ENCODE measurements at places on chromosomes 11 and 22.
A peak's percentile ranks its signal among the peaks of the same experiment; 100 is the strongest.

GRCh38 chr11:91078221-91078620 is 855.4 kb upstream of the CHORDC1 start:
- no peak for DNase-seq

DNA sequence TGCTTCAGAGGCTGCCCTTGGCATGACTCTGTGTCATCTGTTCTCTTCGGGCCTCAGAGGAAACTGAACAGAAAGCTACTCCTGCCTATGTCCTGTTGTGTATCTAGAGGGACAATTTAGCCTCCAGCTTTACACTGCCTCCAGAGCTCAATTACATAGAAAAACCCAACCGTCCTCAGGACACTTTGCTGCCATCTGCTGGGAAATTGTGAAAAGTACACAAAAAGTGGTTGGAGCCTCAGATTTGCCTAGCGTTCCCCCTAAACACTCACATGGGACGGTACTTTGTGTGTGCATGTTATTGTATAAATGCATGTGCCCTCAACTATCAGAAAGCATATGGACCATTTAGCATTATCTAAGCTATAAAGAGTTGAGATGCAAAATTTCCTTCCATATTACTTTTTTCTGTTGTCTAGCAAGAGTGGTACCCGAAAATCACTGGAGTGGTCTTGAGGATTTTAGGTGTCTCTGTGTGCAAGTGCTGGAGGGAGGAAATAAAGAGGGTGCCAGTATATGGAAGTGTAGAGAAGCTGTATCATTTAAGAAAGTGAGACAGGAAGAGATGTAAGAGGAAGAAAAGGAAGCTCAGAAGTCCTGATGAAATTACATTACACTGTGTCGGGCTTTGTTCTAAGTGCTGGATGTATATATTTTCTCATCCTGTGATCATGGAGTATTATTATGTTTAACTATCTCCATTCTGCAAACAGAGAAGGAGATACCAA is 8.7 kb upstream of the MS4A4E start:
- no peak for DNase-seq

DNA sequence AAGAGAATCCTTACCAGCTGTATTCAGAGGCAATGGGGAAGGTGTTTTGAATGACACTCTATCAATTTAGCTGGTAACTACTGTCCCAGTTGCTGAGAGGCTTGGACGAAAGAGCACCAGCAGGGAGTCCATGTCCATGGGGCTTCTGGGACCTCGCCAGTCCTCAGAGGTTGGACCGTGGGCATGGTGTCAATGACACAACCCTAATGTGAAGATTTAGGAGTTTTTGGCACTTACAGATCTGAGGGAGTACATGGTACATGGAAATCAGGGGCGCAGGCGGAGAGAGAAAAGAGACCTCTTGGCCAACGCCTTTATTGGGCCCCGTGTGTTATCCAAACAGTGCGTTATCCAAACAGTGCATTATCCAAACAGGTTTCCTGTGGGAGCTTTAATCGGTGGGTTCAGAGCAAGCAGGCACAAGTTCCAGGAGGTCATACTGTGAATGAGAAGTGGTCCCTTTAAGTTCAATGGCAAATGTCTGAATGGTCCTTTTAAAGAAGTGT is 169.1 kb upstream of the B3GAT1 start:
- no peak for DNase-seq

GRCh38 chr11:15434529-15434928 is 319.8 kb downstream of the INSC start:
- DNase-seq: no peak

DNA sequence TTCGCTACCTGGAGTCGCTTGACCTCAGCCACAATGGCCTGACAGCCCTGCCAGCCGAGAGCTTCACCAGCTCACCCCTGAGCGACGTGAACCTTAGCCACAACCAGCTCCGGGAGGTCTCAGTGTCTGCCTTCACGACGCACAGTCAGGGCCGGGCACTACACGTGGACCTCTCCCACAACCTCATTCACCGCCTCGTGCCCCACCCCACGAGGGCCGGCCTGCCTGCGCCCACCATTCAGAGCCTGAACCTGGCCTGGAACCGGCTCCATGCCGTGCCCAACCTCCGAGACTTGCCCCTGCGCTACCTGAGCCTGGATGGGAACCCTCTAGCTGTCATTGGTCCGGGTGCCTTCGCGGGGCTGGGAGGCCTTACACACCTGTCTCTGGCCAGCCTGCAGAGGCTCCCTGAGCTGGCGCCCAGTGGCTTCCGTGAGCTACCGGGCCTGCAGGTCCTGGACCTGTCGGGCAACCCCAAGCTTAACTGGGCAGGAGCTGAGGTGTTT is 12.8 kb downstream of the TSKU start:
- DNase-seq: no peak

GRCh38 chr11:134159652-134160051 is 64.1 kb downstream of the NCAPD3 start:
- DNase-seq: no peak

GRCh38 chr11:62444236-62444833 is 25.5 kb downstream of the SCGB1A1 start:
- DNase-seq: peak; percentile 24

GRCh38 chr11:5940748-5941147 is 1.3 kb upstream of the OR56A3 start:
- DNase-seq: no peak

- DNase-seq: no peak
Measured at GRCh38 chr11:111322534-111322933, 24.2 kb downstream of the POU2AF3 start.

DNA sequence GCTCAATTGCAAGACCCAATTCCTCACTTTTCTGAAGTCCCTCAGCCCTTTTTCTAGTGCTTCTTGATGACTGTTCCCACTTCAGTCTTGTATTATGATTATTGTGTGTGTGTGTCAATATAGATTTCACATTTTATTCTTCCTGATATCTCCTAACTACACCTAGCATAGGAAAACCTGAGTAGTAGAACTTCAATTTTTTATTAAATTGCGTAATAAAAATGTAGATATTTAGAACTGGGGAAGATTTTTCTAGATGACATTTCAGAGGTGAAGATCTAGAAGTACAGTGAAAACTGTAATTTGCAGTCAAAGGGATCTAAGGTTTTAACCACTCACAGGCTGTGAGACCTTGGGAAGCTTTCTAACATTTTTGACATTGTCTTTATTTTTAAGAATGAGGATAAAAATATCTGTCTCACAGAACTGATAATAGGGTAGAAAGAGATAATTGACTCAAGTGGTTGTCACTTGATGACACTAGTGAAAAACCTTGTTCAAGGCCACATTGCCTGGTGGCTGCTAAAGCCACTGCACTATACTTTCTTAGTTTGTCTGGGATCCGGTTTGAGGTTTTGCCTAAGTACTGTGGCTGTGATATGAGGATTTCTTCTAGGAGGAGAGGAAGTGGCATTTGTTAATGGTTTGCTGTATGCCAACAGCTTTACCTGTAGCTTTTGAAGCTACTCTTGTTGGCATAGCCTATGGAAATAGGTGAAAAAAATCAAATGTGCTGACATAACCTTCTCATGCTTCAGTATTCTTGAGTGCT is 32.2 kb upstream of the SESN3 start:
- no peak for DNase-seq

DNA sequence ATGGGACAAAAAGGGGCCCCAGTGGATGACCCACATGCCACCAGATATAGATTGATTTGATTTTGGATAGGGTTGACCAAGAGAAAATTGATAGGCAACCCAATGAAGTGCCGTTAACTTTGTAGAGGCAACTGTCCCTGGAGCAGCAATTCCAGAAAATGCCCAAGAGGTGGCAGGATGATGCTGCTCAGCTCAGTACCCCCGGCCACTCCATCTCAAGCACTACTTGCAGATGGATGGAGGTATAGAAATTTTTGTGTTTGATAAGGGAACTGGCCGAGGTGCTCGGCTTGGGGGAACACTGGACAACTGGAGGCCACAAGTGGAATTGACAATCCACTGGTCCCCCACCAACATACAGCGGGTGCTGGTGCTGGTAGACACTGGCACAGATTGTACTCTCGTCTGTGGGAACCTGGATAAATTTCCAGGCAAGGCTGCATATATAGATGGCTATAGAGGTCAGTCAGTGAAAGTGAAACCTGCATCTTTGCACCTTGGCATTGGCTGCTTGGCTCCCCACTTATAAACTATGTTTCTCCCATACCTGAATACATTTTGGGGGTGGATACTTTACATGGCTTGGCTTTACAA is 86.3 kb downstream of the CCDC83 start:
- DNase-seq: peak; percentile 49

GRCh38 chr11:13183094-13183825 is 94.3 kb upstream of the BMAL1 start:
- DNase-seq: no peak

DNA sequence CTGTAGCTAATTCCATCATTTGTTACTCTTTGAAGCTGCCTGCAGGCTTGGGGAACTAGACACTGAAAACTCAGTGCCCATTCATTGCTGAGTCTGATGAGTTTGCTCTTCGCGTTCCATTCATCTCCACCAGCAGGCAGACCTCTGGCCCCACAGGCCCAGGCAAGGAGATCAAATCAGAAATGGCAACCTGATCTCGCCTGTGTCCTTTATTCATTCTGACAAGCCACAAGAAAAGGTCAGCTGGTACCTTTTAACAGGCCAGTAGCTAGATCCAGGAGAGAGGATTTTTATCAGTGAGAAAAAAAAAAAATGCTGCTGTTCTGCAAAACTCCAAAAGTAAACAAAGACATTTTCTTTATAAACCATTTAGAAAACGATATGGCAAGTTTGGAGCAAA is 742.5 kb downstream of the ETS1 start:
- DNase-seq: no peak

DNA sequence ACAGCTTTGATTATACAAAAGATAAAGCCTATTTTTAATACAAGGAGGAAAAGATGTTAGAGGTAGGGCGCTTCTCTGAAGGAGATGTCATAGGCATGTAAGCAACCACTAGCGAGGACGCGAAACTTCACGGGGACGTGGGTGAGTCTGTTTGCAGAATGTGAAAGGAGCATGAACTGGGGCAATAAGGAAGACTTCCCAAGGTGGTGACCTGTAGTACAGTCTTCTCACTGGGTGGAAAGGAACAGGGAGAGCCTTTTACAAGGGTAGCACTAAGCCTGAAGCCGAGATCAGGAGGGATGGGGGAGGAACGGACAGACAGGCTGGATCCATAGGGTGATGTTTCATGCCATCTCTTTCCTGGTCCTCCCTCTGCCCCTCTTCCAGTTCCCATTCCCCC is 10.0 kb upstream of the MICAL2 start:
- DNase-seq: no peak

DNA sequence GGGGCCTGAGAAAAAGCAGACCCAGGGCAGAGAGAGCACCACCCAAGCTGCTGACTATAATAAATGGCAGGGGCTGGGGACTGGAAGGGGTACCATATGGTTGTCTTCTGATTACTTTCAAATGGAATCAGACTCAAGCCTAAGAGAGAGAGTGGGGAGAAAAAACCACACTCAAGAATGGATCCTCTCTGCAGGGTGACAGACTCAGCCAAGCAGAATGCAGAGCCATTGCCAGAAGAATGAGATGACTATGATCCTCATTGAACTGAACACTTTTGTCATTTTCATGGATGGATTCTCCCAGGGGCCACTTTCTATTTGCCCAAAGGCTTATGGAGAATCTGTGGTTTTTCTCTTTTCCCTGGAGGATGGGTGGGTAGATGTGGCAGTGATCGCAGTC is 8.7 kb downstream of the UBASH3B start:
- DNase-seq: no peak

DNA sequence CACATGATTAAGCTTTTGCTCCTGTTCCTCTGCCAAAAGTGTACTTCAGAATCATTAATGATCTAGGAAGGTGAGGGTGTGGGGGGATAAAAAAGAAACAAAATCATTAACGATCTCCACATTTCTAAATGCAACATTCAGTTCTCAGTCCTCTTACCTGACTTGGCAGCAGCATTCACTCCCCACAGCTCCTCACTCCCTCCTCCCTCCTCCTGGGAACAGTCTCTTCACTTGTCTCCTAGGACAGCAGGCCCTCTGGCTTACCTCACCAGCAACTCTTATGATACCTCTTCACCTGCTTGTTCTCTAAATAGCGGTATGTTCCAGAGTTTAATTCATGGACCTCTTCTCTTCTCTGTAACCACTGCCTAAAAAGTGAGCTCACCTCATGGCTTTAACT is 56.5 kb upstream of the APOA1 start:
- no peak for DNase-seq

DNA sequence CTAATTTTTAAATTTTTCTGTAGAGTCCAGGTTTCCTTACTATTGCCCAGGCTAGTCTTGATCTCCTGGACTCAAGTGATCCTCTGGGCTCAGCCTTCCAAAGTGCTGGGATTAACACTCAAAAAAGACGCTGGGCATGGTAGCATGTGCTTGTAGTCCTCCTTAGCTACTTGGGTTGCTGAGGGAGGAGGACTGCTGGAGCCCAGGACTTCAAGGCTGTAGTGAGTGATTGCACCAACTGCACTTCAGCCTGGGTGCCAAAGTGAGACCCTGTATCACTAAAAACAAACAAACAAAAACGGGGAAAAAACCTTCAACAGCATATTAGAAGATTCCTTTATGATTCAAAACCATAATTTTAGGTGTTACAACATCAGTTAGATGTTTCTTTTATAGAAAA is 44.6 kb downstream of the RSF1 start:
- DNase-seq: no peak

- DNase-seq: no peak
Measured at GRCh38 chr22:48949375-48950149, 878.1 kb downstream of the BRD1 start.

Measured in stimulated activated CD4-positive, alpha-beta T cell treated with anti-CD3 and anti-CD28 coated beads, Interleukin-12 subunit alpha, Interleukin-12 subunit beta, amount 100 ng/mL, for 48 hours (primary cell).